ENCODE measurements at places on chromosomes 3 and 15.

GRCh38 chr3:39165518-39165917 is 12.1 kb upstream of the CSRNP1 start:
- DNase-seq: no peak

DNA sequence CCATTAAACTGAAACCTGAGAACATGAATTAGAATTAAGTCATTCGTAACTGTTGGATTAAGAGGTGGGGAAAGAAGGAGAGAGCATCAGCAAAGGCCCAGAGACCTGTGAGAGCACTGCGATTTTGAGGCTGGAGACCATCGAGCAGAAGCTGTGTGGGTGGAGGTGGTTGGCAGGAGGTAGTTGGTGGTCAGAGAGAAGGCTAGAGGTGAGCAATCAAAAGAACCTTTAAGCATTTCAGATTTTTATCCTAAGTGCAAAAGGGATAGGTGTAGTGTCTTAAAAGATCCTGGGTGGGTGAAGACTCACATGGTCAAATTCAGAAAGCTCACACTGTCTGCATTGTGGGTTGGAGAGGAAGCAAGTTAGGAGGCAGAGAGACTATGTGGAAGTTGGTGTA is 65.1 kb upstream of the TEX264 start:
- no peak for DNase-seq

GRCh38 chr15:53834214-53834613 is 74.8 kb upstream of the WDR72 start:
- DNase-seq: no peak

DNA sequence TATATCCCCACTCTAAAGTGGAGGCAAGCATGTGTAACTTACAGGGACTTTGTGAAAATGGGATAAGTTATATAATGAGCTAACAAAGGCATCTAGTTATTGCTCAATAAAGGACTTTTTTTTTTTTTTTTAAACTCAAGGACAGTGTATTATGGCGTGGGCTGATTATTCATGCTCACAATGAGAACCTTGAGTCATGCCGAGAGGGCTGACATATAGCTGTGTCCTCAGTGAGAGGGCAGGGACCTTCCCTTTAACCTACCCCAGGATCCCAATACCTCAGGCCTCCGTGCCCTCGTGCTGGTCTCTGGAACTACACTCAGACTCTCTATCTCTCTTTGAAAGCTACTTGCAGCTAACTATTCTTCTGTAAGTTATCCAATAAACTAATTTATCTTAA is 319.9 kb upstream of the ICE2 start:
- no peak for DNase-seq

GRCh38 chr3:153704115-153704514 is 417.1 kb upstream of the ARHGEF26 start:
- DNase-seq: no peak

DNA sequence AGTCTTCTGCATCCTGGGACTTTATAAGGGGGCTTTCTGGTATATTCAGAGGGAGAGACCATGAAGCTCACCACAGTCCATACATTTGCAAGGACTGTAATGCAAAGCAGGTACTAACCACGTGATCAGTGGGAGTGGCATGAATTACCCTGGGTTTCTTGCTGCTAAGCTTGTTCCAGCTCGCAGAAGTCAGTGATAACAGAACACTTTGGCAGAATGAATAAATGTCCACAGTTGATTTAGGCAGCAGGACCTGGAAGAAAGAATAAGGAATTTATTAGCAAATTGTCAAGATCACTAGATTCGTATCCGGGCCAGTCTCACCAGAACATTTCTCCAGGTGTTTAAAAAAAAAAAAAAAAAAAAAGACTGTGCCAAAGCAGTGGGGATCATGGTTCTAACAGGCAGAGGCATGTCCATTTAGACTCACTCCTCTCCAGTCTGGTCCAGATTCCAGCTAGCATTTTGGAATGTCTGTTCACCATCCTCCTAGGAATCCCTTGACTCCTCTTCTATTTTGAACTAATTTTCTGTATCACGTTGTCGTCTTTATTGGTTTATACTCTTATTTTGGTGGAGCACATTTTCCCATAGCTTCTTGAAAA is 24.5 kb downstream of the HHLA2 start:
- DNase-seq: no peak

DNA sequence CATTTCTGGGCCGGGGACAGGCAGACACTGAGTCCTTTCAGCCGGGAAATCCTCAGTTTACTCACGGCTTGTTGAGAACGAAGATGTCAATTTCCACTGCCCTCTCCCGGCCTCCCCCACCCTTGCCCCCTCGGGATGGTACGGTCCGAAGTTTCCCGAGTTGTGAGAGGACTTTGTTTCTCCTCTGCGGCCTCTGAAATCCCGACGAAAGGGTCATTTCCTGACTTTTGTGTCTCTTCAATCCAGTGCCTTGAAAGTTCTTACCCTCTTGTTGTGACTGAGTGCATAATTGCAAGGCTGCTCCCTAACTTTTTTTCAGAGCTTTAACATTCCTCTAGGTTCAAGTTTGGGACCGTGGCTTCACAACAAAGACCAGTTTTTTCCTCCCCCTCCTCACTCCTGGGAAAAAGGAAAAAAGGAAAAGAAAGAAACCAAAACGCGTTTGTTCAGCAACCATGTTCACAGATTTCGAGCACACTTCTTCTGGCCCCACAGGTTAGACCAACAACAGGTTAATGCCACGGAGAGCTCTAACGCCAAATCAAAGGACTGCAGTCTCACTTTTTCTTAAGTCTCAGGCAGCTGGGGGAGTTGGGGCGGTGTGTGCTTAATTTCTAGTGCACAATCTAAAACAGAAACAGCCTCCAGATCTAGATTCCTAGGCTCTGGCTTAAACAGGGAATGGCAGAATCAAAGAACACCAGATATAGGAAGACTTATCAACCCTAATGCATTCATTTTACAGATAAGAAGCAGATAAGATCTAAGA is 138.9 kb downstream of the TMCO5A start:
- peak; percentile 74 for DNase-seq

GRCh38 chr3:16318176-16318575 is 53.2 kb downstream of the OXNAD1 start:
- DNase-seq: peak; percentile 87

- DNase-seq: no peak
These were observed 1181.4 kb downstream of the ROBO2 start for GRCh38 chr3:78221300-78221699.

- no peak for DNase-seq
These were observed 82.7 kb downstream of the RARB start for GRCh38 chr3:25510797-25511196.

GRCh38 chr3:143650827-143651226 is 197.4 kb downstream of the SLC9A9 start:
- no peak for DNase-seq

DNA sequence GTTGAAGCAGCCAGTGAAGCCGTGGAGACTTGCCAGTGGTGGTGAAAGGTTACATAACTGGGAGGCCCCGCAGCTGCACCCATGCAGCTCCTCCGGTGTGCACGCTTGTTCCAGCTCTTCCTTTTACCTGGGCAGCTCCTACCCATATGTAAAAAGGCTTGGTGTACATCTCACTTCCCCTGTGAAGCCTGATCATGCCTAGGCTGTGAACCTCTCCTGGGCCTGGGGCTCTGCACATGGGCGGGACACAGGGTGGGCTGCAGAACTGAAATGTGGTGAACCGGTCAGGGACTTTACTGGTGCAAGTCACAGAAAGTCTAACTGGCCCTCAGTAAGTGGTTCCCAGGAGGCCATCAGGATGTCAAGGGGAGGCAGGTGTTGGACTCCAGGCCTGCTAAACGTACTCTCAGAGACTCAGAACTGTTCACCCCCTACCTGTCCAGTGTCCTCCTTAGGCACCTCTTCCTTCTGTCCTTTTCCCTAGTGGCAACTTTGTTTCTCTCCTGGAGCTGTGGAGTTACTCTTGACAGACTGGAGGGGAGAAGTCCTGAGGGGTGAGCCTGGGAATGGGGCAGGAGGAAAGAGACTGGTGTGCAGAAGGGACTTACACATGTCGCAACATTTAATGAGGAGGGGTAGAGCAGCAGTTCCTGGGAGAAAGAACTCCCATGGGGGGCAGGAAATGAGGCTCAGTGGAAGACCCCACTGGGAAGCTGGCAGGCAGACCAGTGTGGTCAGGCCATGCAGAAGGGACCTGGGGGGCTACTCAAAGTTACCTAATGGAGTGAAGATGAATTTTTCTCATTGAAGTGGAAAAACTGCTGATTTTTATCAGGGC is 148.1 kb downstream of the EEFSEC start:
- no peak for DNase-seq

DNA sequence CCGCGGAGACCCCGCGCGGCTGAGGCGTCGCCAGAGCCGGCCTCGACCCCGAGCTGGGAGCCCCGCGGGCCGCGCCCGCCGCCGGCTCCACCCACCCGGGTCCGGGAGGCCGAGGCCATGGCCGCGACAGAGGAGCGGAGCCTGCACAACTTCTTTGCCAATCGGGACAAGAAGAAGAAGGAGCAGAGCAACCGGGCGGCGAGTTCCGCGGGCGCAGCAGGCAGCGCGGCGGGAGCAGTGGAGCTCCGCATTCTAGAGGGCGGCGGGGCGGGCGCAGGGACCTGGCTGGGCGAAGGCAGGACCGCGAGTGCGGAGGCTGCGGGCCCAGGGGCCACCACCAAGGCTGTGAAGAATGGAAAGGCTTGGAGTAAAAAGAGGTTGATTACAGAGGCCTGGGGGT is 37.6 kb upstream of the EPHA6 start:
- DNase-seq: no peak

- DNase-seq: no peak
These were observed 245.8 kb downstream of the STXBP5L start for GRCh38 chr3:121153851-121154250.

- no peak for DNase-seq
These were observed 7.2 kb downstream of the PBRM1 start for GRCh38 chr3:52678265-52679198.

GRCh38 chr15:42108806-42109205 is 14.4 kb upstream of the PLA2G4D start:
- no peak for DNase-seq

- no peak for DNase-seq
These were observed 81.7 kb downstream of the TAMM41 start for GRCh38 chr3:11764931-11765363.

GRCh38 chr15:77409259-77410156 is 10.4 kb downstream of the PEAK1 start:
- DNase-seq: peak; percentile 34

DNA sequence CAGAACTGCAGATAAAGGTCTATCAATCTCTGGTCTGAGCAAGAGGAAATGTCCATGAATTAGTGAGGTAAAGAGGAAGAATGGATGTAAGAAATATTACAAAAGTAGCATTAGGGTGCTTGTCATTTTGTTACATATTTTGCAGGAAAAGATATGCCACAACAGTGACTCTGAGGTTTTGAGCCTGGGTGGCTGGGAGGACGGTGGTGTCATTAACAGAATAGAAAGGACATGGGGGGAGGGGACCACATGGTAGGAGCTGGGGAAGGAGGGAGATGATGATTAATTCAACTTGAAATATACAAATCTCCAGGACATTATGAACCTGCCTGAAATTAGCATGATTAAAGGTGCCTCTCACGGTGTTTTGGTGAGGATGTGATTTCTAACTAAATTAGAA is 245.5 kb upstream of the MDFIC2 start:
- DNase-seq: no peak

- no peak for DNase-seq
These were observed 313.0 kb upstream of the COL8A1 start for GRCh38 chr3:99325402-99325801.

DNA sequence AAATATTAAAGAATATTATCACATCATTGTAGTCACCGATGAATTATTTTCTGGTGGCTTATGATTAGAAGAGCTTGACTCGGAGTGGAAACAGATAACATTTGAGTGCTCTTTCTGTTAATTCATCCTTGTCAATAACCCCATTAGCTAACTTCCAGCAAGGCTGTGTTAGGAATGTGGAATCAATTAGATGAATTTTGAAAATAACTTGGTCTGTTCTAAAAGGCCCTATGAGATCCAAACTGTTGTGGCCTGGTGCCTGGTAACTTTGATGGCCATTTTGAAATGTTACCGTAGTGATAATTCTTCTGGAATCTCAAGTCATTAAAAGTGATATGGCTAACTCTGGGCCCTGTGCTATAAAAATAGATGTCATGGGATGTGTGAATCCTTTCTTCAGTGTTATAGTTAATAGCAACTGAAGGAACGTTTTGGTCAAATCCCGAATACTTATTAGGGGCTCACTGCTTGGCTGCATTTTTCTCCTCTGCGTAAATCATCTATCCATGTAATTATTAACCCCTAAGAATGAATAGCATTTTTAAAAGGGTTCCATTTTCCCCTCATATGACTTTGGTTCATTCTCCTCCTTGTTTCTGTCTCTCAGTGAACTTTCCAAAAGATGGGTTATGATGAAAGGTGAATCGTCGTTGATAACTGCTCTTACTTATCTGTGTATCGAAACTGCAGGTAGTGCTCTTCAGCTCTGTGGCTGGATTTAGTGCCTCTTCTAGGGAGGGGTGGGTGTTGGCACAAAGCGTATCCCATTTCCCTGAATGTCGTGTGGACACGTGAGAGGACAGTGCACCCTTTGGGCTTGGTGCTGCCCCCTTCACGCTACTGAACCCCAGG is 82.7 kb downstream of the IGF1R start:
- DNase-seq: no peak

- DNase-seq: no peak
These were observed 117.9 kb upstream of the PHLDB2 start for GRCh38 chr3:111741181-111741580.

Measured in lung (tissue), 17 donors.